Muscle of arm (tissue), 14 donors: ENCODE measurements at places on chromosomes 5 and 9.

- DNase-seq = no peak
These were observed 247.0 kb downstream of the YTHDC2 start for GRCh38 chr5:113760486-113760885.

DNA sequence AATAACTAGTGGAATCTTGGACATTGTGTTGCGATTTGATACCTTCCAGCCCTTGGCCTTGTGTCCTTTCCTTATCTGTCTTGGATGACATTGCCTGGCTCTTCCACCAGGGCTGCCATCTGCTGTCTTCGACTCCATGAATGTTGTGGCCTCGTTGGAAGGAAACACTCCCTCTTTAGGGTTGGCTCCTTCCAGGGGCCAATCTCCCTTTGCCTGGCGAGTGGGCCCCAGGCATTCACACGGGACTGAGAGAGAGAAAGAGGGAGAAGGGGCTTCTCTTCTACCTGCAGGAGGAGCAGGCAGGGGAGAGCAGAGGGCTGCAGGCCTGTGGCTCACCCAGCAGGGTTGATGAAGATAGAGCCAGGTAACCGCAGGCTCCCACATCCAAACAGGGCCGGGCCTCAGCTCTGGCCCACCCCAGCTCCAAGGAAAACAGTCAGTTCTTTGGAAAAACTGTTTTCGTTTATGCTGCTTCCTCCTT, 31.3 kb downstream of the FGF1 start:
- no peak for DNase-seq

GRCh38 chr9:106697750-106698502, 165.0 kb upstream of the ZNF462 start:
- DNase-seq = peak; percentile 78

GRCh38 chr5:152306386-152306785, 98.7 kb downstream of the NMUR2 start:
- no peak for DNase-seq

GRCh38 chr9:35180801-35181200, 19.0 kb downstream of the UNC13B start:
- DNase-seq = no peak

DNA sequence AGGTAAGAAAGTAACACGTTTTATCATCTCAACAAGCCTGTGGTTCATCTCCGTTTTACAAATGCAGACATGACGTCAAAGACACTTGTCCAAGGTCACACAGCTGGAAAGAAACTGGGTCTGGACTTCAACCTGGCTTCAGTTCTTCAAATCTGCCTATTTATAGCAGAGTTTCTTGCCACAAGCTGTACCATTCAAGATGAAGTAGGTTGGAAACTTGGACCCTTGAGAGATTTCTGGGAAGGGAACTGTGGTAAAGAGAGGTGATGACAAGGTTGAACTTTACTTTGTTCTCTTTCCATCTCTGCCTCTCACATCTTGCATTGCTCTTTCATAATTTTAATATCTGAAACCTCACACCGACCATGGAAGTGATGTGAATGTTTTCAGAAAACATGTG, 29.9 kb upstream of the DENND1A start:
- DNase-seq = no peak

DNA sequence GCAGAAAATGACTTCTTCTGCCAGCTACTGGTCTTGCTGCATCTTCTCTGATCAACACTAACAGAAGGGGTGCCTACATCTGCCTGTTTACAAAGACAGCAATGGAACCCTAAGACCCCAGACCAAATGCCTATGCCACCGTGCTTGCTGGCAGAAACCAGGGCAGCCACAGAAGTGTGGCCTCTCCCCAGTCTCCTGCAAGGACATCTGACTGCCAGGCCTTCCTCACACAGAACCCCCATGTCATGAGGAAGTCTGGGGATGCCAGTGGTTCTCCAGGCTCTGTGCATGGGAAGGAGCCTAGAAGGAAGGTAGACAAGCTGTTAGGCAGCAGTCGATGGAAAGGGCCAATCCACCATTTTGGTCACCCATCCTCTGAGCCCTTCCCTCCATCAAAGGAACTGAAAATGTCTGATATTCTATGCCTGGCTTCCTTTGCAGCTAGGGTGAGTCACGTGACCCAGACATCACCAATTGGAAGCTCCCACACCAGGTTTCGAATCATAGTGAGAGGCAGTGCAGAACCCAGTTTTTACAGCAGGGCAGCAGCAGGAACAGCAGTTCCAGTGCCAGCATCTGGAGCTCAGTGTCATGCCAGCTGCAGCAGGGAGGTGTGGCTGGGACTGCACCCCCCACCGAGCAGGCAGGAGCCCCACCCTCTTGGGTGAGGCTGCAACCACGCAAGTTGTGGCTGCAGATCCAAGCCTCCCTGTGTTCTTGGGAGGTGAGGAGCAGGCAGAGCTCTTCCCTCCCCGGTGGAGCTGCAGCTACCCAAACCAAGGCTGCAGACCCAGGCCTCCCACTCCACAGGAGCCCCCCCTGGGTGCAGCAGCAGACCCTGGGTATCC, 123.4 kb downstream of the OLFM1 start:
- DNase-seq = no peak

DNA sequence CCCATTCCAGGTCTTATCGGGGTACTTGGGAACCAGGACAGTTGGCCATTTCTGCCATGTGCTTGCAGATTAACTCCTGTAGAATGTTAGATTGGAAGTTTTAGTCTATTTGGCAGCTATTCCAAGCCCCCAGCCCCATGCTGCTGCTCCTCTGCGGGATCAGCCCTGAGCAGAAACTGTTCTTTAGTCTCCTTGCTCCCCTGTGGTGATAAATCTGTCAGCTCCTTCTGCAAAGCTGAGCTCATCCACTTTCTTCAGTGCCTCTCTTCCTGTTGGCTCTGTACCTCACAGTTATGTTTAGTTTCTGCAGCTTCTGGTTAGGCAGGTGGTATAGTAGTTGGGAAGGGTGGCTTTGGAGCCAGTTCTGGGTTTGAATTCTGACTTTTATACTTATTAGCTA, 170.4 kb downstream of the GRIA1 start:
- DNase-seq = no peak

GRCh38 chr5:4212981-4213819, 617.6 kb downstream of the IRX1 start:
- no peak for DNase-seq

DNA sequence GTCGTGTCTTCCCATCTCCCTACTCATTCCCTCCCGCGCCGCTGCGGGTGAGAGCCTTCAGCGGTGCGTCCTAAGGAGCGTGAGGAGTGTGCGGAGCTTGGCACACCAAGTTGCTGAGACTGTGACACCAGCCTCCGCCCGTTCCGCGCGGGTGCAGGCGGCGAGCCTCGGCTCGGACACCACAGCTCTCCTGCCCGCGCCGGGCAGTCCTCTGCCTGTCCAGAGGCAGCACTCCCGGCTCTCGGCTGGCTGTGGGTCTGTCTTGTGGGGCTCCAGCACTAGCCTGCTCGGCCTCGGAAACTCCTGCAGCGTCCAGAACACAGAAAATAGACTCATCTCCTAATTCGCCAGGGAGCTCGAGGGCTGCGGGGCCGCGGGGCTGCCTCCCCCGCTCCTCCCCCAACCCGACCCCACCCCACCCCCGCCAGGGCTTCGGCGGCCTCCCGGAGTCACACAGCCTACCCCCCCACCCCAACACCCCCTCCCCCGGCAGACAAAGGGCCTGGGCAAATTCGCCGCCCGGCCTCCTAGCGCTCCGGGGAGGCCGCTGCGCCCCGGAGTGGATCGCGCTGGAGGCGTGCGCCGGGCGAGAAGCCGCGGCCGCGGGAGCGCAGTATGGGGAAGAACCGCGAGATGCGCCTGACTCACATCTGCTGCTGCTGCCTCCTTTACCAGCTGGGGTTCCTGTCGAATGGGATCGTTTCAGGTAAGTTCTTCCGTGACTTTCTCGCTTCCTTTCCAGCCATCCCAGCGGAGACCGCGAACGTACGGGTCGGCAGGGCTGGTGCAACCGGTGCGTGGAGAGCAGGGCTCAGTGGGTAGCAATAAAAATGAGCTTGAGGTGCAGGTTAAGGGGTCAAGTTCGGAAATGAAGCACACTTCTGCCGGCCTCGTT, at the start of gene ADAMTS19:
Gene ADAMTS19 (plus strand): TSS at position 522 of the 895 bp plus-strand sequence. CDS start 94 bp downstream, at position 616.
- DNase-seq = peak; percentile 66

DNA sequence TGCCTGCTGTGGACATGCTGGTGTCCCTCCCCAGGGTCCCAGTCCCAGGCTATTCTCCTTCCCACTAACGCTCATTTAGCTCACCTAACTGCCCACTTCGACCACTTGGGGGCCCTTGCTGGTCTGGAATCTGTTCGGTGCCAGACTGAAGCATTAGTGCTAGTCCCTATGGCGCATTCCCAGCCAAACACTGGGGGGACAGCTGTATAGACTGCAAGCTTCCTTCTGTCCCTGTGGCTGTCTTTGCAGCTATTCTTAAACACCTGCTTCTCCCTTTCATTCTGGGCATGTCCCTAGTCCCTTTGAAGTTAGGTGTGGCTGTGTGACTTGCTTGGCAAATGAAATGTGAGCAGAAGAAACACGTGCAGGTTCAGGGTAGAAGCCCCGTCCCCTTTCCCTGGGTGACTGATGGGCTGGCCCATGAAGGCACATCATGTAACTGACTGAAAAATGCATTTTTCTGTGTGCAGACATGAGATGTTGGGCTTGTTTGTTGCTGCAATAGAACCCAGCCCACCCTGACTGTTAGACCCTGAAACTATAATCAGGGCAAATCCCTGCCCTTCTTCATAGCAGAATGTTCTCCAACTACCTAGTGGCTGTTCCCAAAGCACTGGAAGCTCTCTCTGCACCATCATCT, 134.4 kb downstream of the BARX1 start:
- no peak for DNase-seq

DNA sequence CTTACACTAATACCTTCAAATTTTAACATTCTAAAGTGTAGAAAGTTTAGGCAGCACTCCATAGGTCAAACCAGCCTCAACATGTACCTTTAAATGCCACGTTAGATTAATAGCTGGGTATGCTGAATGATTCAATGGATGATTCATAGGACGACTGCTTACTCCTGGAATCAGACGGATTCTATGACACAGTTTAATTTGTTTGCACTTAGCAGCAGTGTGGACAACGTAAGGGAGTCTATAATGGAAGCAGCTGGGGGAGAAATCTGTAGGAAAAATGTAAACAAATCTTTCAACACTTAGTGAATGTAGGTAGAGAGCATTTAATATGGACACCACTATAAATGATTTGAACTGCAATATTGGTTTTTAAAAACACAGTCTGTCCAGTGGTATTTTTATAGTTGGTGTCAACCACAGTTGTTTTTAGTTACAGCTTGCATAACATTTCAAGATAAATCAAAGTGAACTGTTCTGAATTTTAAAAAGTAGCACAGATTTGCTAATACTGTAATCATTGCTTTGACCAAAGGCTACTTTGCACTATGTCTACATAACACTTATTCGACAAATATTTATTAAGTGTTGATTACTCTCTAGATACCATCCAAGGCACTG, 701.5 kb upstream of the MEF2C start:
- DNase-seq = no peak

GRCh38 chr5:132184588-132184987, 43.1 kb downstream of the P4HA2 start:
- no peak for DNase-seq

GRCh38 chr5:80961376-80962281, 1.5 kb downstream of the RASGRF2 start:
- no peak for DNase-seq

DNA sequence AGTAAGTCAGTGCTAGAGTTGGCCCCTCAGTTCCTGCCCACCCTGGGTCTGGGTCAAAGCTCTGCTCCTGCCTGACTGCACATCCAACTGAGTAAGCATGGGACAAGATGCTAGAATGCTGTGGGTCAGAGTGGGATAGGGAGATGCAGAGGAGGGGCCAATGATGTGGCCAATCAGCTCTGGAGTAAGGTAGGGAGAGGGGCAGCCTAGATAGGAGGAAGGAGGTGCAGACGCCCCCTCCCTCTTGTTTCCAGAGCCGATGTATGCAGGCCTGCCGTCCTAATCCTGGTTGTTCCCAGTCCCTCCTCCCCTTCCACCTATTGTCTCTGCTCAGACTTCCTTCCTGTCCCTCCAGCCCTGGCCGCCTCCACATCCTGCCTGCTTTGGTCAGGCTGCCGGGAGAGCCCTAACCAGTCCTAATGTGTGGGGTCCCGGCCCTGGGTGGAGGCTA, 1.3 kb downstream of the ARAP3 start:
- DNase-seq = peak; percentile 22

DNA sequence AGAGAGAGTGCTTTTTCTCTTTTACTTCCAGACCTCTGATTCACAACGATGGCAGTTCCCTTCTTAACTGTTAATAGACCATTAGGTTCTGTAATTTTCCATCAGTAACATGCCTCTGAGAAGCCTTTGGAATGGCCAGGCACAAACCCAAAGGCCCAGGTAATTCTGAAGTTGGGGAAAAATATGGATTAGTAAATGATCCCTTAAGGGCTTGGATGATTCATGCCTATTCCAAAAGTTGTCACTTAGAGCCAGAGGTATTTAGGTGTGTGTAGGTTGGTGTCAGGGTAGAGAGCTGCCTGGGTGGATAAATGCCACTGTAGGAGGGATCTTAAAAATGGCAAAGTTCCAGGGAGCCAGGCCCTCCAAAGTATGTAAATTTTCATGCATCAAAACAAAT, 228.8 kb downstream of the PLK2 start:
- DNase-seq = no peak
